ENCODE measurements at places on chromosomes 12 and 14.

- DNase-seq, result no peak
These were observed 17.2 kb downstream of the PLEKHG3 start for GRCh38 chr14:64721391-64721791.

- no peak for DNase-seq
These were observed 10.4 kb upstream of the NRIP2 start for GRCh38 chr12:2845280-2845679.

GRCh38 chr12:100579844-100580243, 6.4 kb downstream of the GAS2L3 start:
- DNase-seq, result no peak

- DNase-seq, result no peak
These were observed 73.9 kb downstream of the IRF2BPL start for GRCh38 chr14:76954394-76955190.

GRCh38 chr14:71686677-71687076, 245.6 kb upstream of the RGS6 start:
- no peak for DNase-seq

- DNase-seq, result no peak
These were observed 11.6 kb downstream of the TIMELESS start for GRCh38 chr12:56437430-56438176.

- DNase-seq, result no peak
These were observed 100.2 kb downstream of the NELL2 start for GRCh38 chr12:44775901-44776300.

GRCh38 chr12:94831081-94831751, 172.3 kb downstream of the NDUFA12 start:
- no peak for DNase-seq

- no peak for DNase-seq
These were observed 80.1 kb upstream of the IFNG-AS1 start for GRCh38 chr12:67909091-67909531.

DNA sequence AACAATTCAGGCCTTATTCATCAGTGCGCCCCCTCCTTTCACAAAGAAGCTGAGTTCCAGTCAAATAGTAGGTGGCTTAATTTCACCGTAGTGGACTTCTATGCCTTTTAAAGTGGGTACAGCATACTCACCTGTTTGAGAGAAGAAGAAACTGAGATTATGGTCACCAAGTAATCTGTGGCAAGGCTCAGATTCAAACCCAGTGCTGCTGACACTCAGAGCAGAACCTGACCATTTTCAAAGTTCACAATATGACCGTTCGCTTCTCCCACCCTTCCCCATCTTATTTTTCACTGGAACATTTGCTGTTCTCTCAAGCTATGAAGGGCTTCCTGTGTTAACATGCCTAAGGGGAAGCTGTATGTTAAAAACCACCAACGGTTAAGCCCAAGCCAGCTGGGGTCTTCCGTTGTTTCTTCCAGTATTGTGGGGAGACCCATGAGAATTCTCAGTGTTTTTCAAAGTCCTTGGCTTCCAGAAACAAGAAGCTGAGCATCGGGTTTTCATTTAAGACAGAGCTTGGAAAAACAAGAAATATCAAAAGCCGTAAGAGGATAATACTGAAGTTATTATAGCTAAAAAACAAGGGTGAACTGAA, 6.1 kb upstream of the PSMA6 start:
- no peak for DNase-seq

GRCh38 chr12:32809846-32810245, 54.1 kb upstream of the YARS2 start:
- no peak for DNase-seq

GRCh38 chr14:100749967-100750597, 23.4 kb downstream of the DLK1 start:
- DNase-seq, result no peak

- DNase-seq, result no peak
These were observed 132.0 kb downstream of the DACT1 start for GRCh38 chr14:58769771-58770170.

DNA sequence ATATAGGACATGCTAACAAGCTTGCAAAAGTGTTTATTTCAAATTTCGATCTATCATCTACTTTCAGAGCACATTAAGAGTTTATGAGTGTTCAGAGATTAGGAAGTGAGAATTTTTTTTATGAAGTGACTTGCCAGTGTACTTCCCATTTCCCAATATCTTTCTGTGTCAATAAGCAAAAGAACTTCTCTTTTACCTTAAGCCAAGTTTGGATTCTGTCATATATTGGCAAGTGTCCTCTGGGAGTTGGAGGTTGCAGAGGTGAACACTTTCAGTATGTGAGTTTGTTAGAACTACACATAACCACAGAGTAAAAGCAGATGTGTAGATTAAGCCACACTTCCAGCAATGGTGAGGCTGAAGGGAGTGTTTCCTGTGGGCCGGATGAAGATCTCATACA, 16.6 kb upstream of the KLRF1 start:
- DNase-seq, result no peak

DNA sequence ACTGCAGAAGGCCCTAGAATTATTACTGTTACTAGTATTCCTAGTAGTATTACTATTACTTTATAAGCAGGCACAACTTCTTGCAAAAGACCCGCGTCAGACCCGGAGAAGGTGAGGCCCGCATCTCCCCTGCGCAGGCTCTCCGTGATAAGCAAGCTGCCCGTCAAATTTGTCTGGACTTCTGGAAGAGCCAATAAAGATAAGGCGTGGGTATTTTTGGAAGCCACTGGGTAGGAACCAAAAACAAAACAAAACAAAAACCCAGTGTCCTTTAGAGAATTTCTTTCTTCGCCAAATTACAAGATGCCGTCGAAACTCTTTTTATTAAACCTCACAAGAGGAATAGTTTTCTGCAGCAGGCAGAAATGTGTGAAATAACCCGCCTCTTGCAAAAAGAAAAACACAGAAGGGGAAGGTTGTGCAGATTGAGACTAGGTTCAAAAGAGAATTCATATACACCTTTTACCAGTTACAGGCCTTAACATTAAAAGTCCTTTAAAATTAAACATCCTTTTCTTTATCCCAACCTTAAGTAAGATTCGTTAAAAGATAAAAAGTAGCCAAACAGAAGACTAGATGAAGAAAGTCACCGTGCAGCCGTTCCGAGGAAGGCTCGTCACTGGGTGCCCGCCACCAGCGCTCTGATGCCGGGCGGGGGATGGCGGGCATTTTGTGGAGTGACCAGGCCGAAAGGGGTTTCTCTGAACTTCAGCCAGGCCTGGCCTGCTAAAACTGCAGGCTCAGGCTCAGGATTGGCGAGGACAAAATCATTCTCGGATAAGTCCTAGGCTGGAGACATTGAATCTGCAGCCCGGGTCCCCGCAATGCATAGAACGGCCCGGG, 1.6 kb downstream of the TBX5 start:
- DNase-seq, result no peak

- no peak for DNase-seq
These were observed 404.7 kb downstream of the MDGA2 start for GRCh38 chr14:47270715-47271114.

- no peak for DNase-seq
These were observed 328.7 kb downstream of the RAD51B start for GRCh38 chr14:68148276-68148675.

- no peak for DNase-seq
These were observed 34.7 kb upstream of the FAM181A start for GRCh38 chr14:93892505-93892839.

- DNase-seq, result no peak
These were observed 374.7 kb downstream of the ALG10 start for GRCh38 chr12:34396861-34397590.

DNA sequence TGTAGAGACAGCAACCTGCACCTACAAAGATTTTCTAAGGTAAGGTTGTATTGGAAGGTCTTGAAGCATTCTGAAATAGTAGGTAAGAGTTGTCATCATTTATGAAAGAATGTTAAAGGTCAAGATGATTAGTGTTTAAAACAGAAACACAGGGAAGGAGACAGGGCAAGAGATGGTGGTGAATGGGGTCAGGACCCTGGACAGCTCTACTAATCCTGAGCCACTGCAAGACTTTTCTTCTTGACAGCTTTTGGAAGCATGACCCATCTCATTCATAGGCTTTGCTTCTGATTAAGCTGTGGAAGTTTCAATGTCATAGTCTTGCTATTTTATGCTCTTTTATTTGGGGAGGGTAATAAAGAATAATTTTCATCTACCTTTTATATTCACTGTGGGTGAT, 75.5 kb upstream of the CAND1 start:
- DNase-seq, result no peak

GRCh38 chr12:124797321-124797720, 66.3 kb downstream of the SCARB1 start:
- no peak for DNase-seq

DNA sequence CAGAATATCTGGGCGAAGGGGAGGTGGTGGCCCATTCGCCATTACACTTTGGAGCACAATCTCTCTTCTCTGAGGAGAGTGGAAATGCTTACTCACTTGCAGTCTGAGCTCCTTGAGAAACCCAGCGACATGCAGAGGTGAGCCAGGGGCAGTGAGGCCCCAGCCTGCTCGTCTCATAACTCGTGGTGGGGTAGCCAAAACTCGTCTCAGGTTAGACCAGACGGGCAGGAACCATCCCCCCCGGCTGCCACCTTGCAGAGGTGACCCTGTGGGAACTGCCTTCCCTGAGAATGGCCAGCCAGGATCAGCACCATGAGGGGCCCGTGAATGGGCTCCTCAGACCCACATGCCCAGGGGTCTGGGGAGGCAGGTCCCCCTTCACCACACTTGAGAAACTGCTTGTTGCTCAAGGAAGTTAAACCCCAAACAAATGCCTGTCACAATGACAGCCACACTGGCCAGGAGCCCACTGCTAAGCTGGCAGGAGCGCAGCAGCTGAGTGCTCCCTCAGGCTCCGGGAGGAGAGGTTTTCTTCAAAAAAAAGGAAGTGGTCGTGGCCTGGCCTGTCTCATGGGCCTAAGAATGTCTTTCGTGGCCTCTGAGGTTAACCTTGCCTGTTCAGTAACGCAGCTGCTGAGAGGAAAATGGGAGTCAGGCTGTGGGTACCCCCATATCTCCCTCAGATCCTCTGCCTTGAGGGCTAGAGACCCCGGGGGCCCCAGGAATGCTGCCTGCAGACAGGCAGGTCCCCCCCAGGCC, 9.2 kb upstream of the ALDH2 start:
- DNase-seq, result no peak

DNA sequence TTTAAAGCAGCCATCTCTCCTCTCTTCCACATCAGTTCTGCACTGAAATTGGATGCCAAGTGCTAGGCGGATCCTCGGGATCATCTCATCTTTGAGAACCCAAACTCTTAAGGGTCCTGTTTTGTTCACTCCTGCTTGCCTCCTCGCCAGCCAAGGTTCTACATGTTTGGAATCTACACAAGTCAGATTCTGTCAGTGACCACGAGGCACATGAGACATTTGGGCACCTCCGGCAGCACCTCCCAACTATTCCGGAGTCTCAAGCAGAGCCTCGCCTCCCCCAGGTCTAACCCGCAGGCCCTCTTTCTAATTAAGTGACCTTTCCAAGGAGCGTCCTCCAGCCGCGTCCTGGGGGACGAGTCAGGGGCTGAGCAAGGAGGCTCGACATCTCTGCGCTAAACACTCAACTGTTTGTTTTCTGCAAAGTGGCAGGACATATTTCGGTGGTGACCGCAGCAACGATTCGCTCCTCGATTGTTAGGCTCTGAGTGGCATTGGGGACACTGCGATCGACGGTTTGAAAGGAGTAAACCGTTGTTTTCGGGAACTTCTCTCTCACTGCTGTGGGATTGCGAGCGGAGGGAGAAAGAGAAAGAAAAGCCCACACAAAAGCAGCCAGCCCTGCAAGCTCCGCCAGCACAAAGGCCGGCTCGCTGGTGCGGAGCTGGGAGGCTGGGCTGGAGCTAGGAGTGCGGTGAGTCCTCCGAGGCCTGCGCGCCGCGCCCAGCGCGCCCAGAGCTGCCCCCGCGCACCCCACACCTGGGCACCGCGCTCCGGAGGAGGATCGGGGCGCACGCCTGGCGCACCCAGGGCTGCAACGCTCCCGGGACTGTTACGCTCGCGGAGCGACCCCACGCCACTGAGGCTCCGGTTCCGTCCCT, 640 bp downstream of the ARMH4 start:
- DNase-seq, result no peak

DNA sequence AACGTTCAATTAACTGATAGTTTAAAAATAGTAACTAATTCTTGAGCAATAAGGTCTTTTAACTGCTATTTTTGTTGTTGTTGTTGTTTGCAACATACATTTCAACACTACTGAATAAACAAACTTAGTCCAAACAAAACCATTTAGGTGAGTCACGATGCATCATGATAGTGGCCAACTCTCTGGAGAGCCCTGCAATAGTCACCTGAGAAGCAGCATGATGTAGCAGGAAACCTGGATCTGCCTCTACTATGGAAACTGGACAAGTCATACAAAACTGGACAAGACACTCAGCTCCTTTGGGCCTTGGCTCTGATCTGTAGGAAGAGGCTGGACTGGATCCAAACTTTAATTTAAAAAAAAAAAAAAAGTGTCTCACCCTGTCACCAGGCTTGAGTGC, 117.3 kb downstream of the MED13L start:
- no peak for DNase-seq

DNA sequence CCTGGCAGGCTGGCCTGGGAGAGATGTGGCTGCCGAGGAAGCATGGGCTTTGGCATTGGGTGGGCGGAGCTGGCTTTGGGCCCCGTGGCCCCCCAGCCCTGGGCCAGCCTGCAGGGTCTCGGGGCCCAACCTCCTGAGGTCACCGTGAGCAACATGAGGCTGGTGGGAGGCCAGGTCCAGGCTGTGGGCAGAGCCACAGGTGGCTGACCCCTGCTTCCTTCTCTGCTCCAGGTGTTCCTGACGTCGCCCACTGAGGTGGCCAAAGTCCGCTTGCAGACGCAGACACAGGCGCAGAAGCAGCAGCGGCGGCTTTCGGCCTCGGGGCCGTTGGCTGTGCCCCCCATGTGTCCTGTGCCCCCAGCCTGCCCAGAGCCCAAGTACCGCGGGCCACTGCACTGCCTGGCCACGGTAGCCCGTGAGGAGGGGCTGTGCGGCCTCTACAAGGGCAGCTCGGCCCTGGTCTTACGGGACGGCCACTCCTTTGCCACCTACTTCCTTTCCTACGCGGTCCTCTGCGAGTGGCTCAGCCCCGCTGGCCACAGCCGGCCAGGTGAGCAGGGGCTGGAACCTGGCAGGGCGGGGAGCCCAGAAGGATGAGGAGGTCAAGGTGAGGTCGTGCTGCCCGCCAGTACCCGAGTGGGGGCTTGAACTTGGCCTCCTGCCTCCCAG, 5.5 kb downstream of the SLC25A47 start:
- no peak for DNase-seq

GRCh38 chr12:123043536-123044001, 63.1 kb downstream of the ARL6IP4 start:
- peak; percentile 26 for DNase-seq

GRCh38 chr12:121390856-121391255, 9.1 kb upstream of the RNF34 start:
- DNase-seq, result no peak

GRCh38 chr14:65192686-65193085, 90.4 kb upstream of the MAX start:
- no peak for DNase-seq

GRCh38 chr12:6435961-6436715, 8.6 kb upstream of the CD27 start:
- DNase-seq, result no peak

Data from NCI-H524 treated with DMSO at 0.1 percent for 48 hours (cell line).